ENCODE measurements at places on chromosomes 16 and 17.

DNA sequence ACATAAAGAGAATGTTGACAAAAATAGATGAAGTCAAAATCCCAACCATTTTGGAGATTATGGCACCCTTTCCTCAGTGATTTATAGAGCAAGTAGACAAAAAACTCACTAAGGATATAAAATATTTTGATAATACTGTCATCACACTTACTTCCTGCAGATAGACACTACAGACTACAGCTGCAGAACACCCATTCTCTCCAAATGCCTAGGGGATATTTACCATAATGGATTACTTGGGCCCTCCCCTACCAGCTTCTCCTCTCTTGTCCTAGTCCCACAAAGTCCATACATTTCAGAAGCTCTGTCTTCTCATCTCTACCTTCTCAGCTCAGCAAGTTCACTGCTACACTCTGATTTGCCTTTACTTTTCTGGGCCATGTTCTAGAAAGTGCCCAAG lies 37.2 kb upstream of the CCNF start:
- DNase-seq: no peak

DNA sequence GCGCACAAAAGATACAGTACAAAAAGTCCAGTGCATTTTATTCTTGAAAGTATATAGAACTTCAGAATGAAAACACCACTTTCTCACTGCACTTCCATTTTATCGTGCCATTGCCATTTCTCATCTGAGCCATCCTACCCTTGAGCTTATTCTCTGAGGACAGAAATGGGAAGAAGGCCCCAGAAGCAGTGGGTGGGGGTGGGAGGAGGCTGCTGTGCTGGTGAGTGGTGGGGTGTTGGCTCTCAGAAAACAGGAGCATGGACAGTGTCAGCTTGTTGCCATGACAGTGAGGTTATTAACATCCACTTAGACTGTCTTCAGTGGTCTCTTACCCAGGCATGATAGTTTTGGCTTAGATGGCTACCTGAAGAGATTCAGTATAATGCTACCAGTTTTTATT lies 4.5 kb downstream of the ATMIN start:
- no peak for DNase-seq

DNA sequence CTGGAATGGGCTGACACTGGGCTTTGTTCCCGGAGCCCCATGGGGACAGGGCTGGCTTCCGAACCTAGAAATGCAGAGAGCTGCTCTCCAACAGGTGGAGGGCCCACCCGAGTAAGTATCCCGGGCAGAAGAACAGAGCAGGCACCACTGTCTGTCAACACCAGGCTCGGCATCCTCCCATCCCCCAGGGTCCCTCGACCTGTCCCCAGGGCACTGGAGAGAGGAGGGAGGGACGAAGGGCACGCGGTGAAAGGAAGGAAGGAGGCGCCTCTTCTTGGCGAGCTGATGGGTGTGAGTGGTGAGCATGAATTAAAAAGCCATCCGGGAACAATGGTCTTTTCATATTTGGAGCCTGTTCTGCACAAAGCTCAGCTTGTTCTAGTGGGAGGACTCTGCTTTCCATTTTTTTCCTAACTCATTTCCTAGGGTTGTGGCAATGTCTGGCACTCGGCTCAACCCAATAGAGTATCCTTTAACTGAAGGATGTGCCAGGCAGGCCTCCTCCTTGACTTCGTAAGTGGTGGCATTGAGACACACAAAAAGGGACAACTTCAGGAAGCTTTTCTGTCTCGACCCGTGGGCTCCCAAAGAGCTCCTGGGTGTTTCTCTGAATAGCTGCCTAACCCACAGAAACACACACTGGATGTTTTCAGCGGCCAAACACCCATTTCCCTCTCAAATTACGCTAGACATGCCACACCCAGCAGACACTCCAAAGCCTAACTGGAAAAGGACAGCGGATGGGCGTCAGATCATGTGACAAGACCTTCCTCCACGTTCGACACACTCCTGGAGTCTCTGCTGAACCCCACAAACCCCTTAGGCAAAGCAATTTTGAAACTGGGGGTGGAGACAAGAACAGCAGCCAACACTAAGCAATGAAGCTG lies 47.7 kb downstream of the ZFHX3 start:
- no peak for DNase-seq

DNA sequence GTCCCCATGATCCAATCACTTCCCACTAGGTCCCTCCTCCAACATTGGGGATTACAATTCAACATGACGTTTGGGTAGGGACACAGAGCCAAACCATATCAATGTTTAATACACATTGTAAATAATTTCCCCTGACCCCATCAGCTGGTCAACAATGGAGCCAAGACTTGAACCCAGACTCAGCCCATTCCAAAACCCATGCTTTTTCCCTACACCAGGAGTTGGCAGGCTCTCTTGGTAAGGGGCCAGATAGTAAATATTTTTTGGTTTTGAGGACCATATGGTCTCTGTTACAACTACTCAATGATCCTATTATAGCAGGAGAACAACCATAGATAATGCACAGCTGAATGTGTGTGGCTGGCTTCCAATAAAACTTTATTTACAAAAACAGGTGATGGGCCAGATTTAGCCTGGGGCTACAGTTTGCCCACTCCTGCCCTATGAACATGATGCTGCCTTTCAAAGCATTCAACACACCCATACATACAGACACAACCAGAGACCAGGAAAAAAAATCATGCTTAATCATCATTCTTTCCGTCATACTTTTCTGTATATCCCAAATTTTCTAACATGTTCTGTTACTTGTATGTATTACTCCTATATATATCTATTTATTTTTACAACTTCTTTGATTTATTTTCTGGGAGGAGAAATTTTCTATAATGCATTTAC lies 22.1 kb upstream of the MSI2 start:
- no peak for DNase-seq

GRCh38 chr17:76077584-76078110 lies 1.3 kb upstream of the ZACN start:
- no peak for DNase-seq
